NCI-H187 treated with DMSO at 0.1 percent for 48 hours (cell line): ENCODE measurements at places on chromosomes 3 and 15.
A peak's percentile ranks its signal among the peaks of the same experiment; 100 is the strongest.

DNA sequence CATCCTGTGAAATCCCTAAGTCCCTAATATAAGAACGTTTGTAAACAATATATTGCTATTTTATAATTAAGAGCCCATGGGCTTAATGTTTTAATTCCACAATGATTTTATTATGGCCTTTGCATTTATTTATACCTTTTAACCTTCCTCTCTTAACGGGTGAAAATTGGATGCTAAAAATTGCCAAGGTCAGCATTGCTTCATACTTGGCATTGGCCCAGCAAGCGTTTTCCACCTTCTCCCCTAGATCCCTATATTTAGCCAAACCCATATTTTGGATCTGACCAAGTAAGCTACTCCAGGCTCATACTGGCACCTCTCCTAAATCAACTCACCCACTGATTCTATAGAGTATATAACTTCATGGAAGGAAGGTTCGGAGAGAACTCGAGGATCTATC, 188.0 kb upstream of the NR2F2 start:
- no peak for DNase-seq

DNA sequence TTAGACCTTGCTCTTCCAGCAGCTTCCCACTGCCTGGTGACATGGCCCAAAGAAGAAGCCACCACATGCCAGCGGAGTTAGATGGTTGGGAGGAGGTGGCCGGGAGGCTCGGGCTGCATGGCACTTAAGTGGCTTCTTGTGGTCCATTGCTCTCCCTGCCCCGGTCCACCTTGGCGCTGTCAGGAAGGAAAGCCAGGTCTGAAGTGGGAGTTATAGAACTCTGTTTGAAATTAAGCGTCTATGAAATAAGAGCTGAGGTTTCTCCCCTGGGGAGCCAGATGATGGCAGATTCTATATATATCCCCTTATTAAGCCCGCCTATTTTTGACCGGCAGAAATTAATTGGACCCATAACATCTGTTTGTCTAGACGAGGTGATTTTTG, 61.2 kb downstream of the ITGA11 start:
- no peak for DNase-seq

GRCh38 chr3:64270142-64270865, 45.0 kb upstream of the PRICKLE2 start:
- DNase-seq, result no peak

DNA sequence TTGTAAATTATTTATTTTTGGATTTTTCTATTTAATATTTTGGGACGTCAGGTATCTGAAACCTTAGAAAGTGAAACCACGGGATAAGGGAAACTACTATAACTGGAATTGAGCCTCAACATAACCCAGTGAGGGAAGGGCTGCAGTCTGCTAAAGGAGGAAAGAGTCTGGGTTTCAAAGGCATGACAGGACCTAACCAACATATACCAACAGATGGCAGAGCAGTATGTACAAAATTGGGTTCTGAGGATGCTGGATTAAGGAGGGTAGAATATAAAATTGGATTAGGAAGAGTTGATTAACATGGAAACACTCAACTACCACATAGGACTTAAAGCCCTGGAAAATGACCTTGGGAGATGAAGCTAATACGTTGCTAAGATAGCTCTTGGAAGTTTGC, 603.5 kb downstream of the MECOM start:
- DNase-seq, result no peak

GRCh38 chr3:158167737-158168557, 58.1 kb downstream of the RSRC1 start:
- DNase-seq, result no peak

DNA sequence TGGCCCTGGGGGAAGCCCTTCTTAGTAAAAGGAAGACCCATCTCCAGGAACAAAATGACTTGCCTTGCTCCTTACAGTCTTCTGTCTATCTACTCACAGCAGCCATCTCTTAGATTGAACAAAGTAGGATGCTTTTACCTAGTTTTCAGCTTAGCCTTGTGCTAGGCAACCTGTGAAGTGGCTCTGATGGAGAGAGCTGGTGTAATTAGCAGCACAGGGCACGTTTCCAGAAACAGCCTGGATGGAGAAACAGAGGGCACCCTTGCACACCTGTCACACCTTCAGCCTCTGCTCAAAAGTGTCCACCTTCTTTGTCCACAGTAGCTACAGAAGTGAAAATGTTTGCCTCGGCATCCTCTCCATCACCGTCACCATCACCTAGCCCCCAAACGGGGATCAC, 292.9 kb downstream of the RORA start:
- no peak for DNase-seq

DNA sequence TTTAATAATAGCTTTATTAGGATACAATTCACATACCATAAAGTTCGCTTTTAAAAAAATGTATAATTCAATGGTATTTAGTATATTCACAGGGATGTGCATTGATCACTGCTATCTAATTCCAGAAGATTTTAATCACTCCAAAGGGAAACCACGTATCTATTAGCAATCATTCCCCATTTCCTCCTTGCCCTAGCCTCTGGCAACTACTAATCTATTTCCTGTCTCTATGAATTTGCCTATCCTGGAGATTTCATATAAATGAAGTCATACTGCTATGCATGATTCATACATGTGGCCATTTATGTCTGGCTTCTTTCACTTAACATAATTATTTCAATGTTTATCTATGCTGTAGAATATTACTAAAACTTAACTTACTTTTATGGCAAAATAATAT, 32.0 kb upstream of the CASR start:
- no peak for DNase-seq

DNA sequence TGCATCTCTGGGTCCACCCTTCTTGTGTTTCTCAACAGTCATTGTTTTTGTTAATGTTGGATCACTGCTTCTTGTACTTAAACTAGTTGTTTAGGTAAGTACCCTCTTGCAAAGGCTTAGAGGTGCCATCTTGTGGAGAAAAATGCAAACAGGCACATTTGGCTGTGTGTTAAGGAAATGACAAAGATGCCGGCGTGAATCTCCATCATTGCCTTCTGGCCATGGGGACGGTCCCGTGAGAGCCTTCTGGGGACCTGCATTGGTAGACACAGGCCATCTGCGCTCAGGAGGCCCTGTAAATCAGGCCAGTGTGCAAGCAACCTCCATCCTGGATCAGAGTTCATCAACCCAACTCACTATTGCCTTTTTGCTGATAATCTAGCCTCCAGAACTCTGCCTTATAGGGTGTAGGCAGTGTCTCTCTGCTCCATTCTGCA, 158.6 kb upstream of the NR2E3 start:
- DNase-seq, result no peak

DNA sequence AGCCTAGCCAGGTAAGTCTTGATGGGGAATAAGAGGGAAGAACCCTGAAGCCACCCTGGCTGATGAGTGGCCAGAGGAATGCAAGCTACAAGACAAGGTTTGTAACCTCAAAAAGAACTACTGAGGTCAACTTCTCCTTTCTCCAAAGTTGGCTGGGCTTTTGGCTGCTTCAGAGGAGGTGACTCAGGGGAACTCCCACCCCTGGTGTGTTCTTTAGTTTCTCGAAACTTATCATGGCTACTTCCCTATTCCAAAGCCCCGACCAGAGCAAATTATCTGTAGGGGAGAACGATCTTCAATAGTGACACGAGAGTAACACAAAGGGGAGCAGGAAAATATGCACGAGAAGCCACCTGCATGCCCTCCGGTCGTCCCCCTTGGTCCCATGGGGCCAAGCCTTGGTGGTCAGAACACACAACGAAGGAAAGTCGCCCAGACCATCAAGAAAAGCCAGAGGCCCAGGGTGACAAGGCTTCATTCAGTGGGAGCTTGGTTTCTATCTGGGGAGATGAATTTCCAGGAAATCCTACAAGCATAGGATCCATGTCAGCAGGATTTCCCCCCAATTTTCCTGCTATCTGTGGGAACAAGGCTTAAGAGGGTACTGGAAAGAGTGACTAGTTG, 6.5 kb upstream of the BCL2A1 start:
- no peak for DNase-seq

- DNase-seq, result no peak
Measured at GRCh38 chr3:102189541-102189940, 245.3 kb upstream of the ZPLD1 start.

- peak; percentile 43 for DNase-seq
Measured at GRCh38 chr3:108489776-108490175, 20.6 kb downstream of the MYH15 start.

DNA sequence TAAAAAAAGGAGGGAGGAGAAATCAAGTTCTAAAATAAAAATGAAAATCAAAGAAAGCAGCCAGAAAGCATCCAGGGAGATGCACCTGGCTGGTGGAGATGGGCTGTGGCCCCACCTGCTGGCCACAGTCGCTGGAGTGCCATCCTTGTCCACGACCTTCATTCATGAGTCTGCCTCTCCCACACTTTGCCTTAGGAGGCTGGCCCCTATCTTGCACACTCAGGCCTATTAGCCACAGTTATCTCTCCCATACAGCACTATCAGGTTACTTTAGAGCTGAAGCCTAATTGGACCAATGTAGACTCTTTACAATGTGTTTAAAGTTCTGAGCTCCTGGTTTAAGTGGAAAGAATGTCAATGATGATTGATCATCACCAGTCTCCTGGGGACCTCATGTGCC, 392.0 kb upstream of the RORA start:
- peak; percentile 14 for DNase-seq

- DNase-seq, result no peak
Measured at GRCh38 chr15:52485290-52485689, 43.4 kb downstream of the MYO5A start.

GRCh38 chr3:54047568-54047967, 74.8 kb upstream of the CACNA2D3 start:
- no peak for DNase-seq

GRCh38 chr3:176937541-176937940, 259.7 kb downstream of the TBL1XR1 start:
- DNase-seq, result no peak

- DNase-seq, result no peak
Measured at GRCh38 chr3:16319307-16319706, 54.3 kb downstream of the OXNAD1 start.

DNA sequence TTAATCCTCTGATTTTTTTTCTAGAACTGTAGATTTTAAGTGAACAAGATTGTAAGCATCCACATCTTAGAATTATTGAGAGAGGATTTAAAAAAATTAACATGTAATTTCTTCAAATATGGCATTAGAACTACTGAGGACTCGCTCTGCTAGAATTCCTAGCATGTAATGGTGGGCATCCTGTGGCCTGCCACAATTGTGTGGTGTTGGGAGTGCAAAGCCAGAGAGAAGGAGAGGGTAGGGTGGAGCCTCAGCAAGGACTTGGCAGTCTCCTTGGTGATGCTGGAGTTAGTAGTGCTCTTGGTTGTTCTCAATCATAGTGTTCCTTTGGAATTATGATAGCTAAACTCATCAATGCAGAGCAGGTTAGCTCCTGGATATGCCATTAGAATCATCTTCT, 443.9 kb upstream of the TBL1XR1 start:
- no peak for DNase-seq

DNA sequence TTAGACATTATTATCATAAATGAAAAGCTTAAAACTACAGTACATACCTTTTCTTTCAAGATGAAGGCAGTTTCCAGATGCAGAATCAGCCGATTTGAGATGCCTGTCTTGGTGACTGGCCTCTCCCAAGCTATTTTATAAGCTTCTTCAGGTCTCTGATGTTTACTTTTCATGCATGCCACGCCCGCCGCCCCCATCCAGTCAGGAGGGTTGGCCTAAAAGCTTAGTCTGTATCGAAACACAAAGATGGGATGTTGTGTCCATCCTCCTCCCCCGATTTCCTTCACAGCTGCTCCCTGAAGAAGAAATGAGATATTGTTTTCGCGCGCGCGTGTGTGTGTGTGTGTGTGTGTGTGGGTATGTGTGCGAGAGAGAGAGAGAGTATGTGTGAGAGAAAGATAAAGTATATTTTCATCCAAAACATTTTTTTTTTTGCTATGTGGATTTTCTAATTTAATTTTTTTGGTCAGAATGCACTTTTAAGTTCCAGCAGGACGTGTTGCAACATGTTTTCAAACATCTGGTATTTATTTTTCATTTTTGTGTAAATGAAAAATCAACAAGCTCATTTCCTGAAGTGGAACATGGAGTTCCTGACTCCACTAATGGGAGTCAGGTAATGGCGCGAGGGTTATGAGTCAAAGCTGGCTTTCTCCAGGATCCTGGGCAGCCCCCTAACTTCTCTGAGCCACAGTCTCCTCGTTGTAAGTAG, at the start of gene APOD:
Gene APOD, minus strand, starts transcription at position 110 of the 712 bp plus-strand sequence. CDS start 4,479 bp downstream, outside the sequence.
- DNase-seq, result no peak

DNA sequence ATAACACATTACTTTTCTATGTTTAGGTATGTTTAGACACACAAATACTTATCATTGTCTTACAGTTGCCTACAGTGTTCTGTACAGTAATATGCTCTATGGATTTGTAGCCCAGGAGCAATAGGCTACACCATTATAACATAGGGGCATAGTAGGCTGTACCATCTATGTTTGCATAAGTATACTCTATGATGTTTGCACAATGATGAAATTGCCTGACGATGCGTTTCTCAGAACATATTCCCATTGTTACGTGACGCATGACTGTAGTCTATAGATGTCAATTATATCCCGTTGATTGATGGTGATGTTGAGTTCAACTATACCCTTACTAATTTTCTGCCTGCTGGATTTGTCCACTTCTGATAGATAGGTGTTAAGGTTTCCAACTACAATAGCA, 139.4 kb upstream of the PFN2 start:
- DNase-seq, result no peak

DNA sequence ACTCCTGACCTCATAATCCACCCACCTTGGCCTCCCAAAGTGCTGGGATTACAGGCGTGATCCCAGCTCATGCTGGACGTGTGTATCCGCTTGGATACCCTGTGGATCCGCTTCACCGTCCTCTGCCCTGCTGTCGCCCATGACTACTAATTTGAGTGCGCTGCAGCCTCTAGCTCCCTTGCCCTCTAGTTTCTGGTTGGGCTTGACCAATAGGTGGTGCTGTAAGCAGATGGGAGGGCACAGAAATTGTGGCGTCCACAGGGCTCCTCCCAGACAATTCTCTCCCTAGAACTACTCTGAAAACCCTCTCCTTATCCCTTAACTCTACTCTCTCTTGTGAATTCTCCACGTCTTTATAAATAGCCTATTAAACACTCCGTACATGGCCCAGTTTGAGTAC, 36.2 kb downstream of the ZPLD1 start:
- no peak for DNase-seq

DNA sequence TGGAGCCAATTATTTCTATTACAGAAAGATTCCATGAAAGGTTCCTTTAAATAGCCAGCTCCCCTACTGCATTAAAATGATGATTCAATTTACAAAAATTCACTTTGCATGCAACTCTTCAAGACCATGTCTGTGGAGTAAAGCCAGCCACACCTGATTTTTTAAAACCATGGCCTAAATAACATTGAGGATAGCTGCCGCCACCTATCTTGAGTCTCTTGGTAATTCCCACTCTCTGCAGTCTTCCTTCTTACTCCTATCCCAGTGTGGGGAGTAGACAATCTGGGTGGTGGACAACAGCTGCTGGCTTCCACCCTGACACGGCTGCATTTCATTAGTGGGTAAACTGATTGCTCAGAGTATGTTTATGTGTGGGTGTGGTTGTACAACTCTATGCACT, 10.7 kb downstream of the LRTM1 start:
- DNase-seq, result no peak

DNA sequence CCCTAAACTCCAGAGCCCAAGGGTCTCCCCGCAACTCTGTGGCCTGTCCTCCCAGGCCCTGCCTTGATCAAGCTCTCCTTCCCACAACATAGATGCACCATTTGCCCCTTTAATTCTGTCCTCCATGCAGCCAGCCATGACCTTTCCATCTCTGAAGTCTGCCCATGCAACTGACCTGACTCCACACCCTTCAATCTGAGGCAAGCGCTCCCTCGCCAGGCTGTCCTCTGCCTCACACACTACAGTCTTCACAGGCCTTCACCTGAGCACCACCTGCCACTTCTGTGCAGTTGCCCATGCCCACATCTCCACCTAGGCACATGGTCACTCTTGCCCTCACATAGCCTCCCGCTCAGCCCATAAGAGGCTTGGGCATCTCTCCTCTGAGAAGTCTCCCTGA, 244.0 kb downstream of the OCA2 start:
- no peak for DNase-seq

GRCh38 chr3:64344721-64345207, 119.5 kb upstream of the PRICKLE2 start:
- DNase-seq, result no peak
